Bronchus fibroblast of lung (primary cell): ENCODE measurements at places on chromosomes 1 and 21. TPM values are rescaled to one million over a fixed set of nuclear protein-coding genes. Genes with fewer than 3 reads are reported as not detected.

BRDT gene
- not detected in 2 replicates for total RNA-seq

EXO5 gene
- total RNA-seq: 8.0 and 10.3 TPM in 2 replicates

APOBEC4 gene
- not detected in 2 replicates for total RNA-seq

NCAM2 gene
- 0.84 and 1.0 TPM in 2 replicates for total RNA-seq

CD1B gene
- not detected in 2 replicates for total RNA-seq

WNT3A gene
- total RNA-seq: not detected in 2 replicates

DHX9 gene
- total RNA-seq: 107 and 116 TPM in 2 replicates

ABCG1 gene
- total RNA-seq: 0.15 and 0.34 TPM in 2 replicates

OLIG2 gene
- total RNA-seq: not detected in 2 replicates

FOXO6 gene
- not detected in 2 replicates for total RNA-seq

SLC44A3 gene
- 0.17 and 0.30 TPM in 2 replicates for total RNA-seq
